Retinal pigment epithelial cell (primary cell): ENCODE measurements at places on chromosomes 5 and 9.
A peak's percentile ranks its signal among the peaks of the same experiment; 100 is the strongest.

DNA sequence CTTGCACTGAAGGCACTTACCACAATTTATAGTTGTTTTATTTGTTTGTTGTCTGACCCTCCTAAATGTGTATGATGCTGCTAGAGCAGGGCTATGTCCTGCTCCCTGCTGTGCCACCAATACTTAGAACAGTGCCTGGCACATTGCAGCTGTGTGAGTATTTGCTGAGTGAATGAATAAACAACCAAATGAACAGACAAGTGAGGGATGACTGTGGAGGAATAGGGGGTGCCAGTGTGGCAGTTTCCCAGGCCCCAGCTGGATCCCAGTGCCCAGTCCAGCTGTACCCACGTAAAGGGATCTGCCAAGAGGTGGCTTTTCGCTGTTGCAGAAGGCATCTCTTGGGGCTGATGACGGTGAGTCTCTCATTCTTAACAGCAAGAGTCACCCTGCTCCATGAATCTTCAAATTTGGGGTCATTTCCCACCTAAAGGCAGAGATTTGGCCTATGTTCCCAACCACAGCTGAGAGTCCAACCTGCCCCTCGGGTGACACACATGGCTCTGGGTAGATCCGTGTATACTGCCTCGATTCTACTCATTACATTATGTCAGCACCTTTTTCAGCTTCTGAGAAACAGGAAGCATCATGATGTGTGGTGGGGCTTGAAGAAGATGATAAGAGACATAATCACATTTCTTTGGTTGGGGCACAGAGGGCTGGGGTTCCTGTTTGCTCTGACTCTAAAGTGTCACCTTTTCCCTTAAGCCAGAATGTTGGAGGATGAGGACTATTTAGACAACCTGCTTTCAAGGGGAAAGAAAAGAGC is 14.3 kb downstream of the IL5 start:
- DNase-seq = no peak

GRCh38 chr9:101115102-101115501 is 86.6 kb downstream of the PLPPR1 start:
- DNase-seq = no peak

GRCh38 chr5:98193921-98194760 is 579.3 kb upstream of the RGMB start:
- no peak for DNase-seq

DNA sequence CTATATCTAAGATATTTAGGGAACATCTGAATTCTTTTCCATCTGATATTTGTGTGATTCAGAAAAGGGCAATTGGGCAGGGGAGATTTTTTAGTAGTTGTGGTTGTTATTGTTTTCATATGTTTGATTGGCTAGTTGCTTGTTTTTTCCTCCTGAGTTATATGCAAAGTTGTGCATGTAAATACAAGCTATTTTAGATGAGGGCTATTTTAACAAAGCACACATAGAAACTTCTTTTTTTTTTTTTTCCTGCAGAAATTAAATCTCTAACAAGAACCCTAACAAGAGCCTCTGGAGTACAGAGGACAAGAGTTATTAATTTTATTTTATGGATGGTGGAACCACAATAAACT is 559.1 kb downstream of the CETN3 start:
- DNase-seq = no peak

GRCh38 chr9:81850724-81851123 is 77.5 kb upstream of the SPATA31D4 start:
- no peak for DNase-seq

DNA sequence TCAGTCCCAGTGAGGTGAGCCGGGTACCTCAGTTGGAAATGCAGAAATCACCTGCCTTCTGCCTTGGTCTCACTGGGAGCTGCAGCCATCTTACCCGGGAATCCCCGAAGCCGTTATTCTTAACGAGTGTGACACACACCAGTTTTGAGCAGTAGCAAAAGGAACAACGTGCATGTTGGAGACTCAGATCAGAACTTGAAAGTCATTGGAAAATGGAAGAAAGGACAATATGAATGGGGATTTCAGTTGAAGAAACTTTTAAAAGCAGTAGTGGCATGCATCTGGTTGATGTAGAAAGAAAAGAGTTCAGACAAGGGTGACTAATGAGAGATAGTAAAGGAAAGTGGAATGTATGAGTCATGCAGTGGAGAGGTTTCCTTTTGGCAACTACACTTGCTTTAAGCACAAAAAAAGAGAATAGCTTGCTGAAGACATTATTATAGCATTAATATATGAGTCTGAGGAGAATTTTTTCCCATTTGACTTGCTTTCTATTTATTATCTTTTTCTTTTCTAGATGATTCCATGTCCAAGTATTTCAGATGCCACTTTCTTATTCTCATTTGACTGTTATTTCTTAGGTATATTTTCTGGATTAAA is 44.4 kb upstream of the ANKDD1B start:
- DNase-seq = peak; percentile 63

- DNase-seq = no peak
Measured at GRCh38 chr5:21432646-21433045, 1420.5 kb downstream of the CDH12 start.

GRCh38 chr9:118618849-118619248 is 750.4 kb downstream of the BRINP1 start:
- no peak for DNase-seq

DNA sequence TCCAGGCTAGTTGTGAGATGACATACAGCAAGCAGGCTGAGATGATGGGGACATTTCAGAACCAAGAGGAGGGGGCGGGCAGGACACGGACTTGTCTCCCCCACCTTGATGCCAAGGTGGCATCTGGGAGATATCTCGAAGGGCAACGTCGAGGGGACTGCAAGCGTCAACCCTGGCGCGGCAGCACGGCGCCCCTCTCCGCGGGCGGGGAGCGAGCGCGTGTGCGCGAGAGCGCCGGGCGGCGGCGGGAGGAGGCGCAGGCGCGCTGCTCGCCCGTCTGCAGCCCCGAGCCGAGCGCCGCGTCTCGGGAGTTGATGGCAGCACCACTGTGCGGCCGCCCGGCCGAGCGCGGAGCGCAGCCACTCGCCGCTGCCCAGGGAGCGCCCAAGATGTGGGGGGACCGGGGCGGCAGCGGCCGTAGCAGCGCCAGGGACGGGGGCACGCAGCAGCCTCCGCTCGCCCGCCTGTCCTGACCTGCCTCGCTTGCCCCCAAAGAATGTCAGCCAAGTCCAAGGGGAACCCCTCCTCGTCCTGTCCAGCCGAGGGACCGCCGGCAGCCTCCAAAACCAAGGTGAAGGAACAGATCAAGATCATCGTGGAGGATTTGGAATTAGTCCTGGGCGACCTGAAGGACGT is at the start of gene PRR16:
TSS of gene PRR16 (plus strand) at position 310 of the 636 bp plus-strand sequence.
- DNase-seq = no peak

DNA sequence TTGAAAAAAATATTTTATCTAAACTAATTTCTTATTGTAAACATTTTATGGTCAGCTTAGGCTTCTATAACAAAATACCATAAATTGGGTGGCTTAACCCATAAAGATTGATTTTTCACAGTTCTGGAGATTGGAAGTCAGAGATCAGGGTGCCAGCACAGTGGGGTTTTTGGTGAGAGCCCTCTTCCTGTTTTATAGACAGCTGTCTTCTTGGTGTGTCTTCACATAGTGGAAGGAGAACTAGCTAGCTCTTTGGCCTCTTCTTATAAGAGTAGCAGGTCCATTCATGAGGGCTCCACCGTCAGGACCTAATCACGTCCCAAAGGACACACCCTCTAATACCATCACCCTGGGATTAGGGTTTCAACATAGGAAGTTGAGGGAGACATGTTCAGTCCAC is 26.6 kb downstream of the OTULINL start:
- no peak for DNase-seq

DNA sequence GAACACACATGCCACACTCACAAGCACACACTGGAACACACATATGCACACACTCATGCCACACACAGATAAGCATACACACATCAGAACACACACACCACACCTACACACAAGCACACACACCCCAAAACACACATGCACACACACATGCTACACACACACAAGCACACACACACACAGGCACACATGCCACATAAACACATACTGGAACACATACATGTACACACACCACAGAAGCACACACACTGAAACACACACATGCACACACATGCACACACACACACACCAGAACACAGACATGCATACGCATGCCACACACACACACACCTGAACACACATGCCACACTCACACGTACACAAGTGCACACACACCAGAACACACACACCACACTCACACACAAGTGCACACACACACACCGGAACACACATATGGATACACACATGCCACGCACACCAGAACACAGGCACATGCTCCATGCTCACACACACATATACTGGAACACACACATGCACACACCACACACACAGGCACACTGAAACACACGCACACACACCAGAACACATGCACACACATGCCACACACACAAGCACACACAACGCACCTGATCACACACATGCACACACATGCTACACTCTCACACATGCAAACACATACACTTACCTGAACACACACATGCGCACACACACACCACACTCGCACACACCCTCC is 78.0 kb upstream of the IRX4 start:
- DNase-seq = no peak

GRCh38 chr9:32590898-32591297 is 17.9 kb upstream of the NDUFB6 start:
- no peak for DNase-seq

DNA sequence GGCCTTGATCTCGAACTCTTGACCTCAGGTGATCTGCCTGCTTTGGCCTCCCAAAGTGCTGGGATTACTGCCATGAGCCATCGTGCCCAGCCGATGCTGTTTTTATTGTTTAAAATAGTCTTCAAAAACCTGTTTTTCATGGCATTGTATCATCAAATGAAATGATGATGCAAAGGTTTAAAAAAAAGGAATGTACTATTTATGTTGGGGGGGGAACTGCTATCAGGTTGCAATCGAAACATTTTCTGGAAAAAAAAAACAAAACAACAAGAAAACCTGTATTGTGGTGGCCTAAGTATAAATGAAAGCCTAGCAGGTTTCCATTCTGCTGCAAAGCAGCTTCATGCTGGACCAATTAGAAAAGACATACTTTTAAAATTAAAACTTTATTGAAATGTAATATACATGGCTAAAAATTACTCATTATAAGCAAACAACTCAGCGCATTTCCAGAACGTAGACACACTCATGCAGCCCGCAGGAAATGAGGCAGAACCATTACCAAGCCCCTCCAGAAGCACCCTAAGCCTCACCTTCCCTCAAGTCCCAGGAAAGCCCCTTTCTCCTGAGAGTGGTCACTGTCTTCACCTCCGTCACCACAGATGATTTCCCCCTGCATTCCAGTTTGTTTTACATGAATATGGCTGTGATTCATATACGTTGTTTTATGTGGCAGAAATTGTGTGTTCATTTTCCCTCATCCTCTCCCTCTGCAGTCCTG is 19.0 kb downstream of the GPR107 start:
- DNase-seq = no peak

DNA sequence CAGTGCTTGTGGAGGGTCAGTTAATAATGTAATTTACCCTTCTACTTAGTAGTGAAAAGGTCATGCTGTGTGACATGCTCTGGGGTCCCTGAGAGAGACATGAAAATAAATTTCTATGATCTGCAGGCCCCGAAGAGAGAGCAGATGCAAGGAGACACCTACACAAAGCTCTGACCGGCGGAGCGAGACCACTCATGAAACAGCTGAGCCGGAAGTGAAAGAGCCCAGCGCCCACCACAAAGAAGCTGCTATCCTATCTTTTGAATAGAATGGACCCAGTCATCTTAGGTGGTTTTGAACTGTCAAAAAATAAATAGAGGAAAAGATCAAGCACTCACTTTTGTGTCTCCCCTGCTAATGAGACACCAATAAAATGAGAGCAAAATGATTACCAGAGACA is 190.0 kb downstream of the MED10 start:
- no peak for DNase-seq

- peak; percentile 30 for DNase-seq
Measured at GRCh38 chr5:111069839-111070238, 1.7 kb upstream of the TSLP start.

DNA sequence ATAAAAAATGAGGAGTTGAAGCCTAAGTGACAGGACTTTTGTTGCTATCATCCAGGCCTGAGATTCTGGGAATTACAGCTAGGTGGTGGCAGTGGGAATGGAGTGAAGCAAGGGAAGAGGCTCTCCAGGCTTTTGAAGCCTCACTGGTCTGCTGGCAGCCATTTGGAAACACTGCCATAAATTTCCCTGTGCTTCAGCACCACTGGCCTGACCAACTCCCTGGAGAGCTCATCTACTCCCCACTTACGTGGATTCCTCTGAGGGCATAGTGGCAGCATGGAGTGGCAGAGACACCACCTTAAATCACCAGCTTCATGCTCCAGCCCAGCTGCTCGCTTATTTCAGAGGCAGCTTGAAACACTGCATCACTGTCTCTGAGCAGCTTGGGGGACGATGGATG is 518.2 kb downstream of the TLR4 start:
- DNase-seq = no peak
